ENCODE measurements at places on chromosomes 2 and 18.

DNA sequence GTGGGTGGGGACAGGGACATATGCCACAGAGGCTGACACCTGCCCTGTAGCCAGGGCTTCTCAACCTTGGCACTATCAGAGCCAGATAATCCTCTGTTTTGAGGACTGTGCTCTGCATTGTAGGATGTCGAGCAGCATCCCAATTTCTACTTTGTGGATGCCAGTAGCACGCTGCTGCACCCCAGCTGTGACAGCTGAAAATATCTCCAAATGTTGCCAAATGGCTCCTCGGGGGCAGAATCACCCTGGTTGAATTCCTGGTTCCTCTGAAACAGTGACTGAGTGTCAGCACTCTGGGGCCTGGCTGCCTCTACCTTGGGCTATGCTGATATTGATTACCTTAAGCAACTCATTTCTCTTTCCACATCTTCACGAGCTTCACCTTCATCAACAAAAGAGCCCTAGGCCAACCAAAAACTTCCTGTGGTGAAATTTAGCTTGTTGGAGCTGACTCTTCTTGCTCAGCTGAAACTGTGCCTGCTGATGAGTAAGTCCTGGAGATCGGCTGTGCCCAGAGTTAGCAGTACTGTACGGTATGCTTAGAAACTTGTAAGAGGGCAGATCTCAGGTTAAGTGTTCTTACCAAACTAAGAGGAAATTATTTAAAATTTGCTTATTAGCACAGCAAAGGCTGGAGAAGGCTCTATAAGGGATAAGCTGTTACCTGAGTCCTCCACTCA lies 138.1 kb downstream of the SEPTIN10 start:
- no peak for DNase-seq

DNA sequence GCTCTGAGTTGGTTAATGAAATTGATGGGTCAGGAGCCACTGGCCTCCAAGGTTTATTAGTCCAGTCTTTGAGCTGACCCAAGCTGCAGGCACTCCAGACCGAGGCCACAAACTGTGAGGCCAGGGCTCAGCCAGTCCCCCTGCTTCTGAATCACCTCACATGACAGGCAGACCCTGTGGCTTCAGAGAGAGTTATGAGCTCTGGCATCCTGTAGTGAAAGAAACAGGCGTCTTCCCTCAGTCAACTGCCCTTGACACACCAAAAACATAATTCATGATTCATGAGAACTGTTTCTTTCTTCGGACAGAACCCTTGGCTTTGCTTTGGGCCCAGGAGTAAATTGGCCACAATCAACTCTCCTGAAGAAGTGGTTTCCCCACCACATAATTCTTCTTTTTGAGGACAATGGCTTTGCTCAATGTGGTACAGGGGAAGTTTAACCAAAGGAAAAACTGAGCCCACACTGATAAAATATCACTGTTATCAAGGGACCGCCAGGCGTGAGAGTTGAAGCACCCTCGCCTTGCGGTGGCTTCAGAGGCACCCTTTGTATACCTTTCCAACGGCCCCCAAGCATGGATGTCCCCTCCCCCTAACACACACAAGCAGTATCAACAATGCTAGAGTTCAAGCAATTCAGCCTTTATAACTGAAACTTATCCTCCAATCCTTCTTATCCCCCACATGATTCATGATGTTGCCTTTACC lies 226.9 kb downstream of the CYRIA start:
- no peak for DNase-seq

DNA sequence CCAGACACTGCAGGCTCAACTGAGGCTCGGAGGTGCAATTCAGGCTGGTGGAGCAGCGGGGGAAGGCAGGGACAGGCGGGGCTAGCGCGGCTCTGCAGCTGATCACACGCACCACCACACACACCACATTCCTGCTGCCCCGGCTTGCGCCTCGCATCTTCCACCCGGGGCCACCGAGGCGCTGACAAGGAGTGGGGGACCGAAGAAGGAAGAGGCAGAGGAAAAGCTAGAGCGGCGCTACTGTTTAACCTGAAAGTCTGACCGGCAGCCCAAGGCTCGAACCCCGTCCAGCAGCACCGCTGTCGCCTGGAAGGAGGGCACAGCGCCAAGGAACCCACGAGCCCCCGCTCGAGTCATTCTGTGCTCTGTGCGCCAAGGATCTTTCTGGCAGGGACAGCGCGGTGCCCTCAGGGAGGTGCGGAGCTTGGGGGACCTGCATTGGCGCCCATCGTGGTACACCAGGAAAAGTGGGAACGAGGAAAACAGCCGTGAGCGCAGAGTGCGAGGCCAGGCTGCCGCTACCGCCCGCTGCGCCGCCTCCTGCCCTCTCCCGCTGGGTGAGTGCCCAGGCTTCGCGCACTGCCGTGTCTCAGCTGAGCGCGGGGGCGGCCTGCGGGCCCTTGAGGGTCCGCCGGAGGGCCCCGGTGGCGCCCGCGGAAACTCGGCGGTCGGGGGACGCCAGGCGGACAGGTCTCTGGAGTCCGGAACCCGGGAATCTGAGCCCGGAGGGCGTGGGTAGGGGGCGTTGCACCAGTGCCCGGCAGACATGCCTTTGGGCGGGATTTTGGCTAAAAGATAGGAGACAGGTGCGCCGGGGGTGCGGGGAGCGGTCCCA lies 860 bp upstream of the KCNJ3 start:
- DNase-seq = no peak

DNA sequence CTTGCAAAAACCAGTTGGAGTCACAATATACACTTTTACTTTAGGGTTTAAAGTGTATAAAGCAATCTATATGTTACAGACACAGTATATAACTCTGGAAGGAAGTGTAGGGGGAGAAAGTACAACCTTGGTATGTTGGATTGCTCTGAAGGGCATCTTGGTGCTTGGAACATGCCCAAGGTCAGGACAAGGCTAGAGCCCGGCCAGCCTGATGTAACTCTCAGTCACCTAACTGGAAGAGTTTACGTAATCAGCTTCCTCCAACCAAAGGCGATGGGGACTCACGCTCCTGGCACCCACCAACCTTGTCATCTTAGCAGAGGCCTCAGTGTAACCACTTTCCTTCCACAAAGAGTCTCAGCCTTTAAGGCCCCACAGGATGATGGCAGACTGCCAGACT lies 181.1 kb upstream of the ACAA2 start:
- no peak for DNase-seq
